ENCODE measurements at places on chromosomes 6 and 20. TPM values are rescaled to one million over a fixed set of nuclear protein-coding genes. Genes with fewer than 3 reads are reported as not detected.
A peak's percentile ranks its signal among the peaks of the same experiment; 100 is the strongest.

Gene VGLL2
- total RNA-seq = not detected

Gene SYCP2
- total RNA-seq = 4.2 TPM

Gene ZNF133
- total RNA-seq = 17.3 TPM

Gene ULBP1
- 0.21 TPM for total RNA-seq

Gene ZC2HC1B
- not detected for total RNA-seq

Gene PBOV1
- not detected for total RNA-seq

Gene MMP24
- total RNA-seq = not detected

Gene CST7
- total RNA-seq = not detected

Gene ARG1
- total RNA-seq = not detected

Gene TCP11
- total RNA-seq = 0.84 TPM

Gene MEP1A
- not detected for total RNA-seq

Gene EPPIN
- not detected for total RNA-seq

Gene CRISP3
- not detected for total RNA-seq

Gene TNNC2
- total RNA-seq = 2.3 TPM

DNA sequence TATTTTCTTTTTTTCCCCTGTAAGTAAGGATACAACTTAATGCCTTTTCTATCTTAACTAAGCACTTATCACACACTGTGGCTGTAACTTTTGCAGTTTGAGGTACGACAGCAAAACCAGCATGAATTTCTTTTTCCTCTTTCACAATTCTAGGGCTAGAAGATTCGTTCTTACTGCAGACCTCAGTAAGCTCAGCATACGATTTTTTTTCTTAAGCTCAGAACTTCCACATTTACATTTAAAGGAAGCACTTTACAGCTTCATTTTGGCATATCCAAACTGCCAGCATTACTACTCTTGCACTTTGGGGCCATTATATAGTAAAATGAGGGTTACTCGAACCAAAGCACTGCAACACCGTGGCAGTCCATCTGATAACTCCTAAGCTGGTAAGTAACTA is 889 bp upstream of the CHMP4B start:
- DNase-seq = no peak

DNA sequence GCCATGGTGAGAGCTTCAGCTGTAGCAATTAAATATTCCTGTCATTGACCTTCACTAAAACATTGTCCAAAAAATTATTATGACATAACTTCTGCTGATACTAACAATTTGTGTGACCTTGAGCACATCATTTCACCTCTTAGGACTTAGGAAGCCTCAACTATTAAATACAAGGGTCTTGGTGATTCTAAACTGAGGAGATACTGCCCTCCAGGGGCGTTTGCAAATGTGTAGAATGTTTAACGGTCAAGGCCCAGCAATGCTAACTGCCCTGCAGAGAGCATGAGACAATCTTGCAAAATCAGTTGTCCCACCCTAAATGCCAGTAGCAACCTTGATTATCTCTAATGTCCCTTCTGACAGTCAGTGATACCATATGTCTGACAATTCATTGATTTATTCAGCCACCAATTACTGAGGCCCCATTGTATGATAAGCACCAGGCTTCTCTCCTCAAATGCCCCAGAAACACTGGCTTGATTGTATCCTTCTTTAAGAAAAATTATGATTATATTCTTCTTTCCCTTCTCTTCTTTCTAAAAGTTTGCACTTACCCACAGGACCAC is 284.1 kb upstream of the PLN start:
- no peak for DNase-seq

DNA sequence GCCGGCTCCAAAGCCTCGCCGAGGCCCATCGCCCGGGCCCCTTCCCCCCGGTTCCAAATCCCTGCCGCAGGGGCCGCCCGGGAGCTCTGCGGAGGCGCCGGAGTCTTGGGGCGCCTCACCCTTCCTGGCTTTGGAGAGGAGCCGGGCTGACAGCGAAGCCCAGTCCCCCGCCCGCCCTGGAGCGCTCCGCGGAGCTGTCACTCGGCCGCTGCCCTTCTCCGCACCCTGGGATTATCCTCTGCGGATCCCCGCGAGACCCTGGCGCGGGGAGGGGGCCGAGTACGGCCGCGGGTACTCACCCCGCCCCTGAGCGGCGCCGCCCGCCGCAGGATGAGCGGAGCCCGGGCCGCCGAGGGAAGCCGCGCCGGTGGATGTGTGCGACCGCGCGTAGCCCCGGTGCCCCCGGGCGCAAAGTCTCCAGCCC is 343 bp downstream of the SNAP91 start:
- no peak for DNase-seq

DNA sequence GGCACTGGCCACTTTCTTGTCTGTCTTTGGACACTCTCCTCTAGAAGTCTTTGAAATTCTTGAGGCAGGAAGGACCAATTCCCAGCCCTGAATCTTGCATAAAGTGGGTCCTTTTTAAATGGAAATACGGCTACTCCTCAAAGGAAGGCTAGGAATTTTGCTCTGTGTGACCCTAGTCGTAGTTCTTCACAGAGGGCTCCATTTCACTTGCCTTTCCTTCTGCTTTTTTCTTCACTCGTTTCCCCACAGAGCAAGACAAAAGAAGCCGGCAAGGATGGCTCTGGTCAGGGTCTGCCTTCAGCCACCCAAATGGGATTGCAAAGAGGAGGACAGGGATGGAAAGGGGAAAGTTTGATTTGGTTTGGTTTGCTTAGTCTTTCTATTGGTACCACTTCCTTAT is 25.8 kb downstream of the HLA-E start:
- no peak for DNase-seq

GRCh38 chr6:103516336-103516735 is 1343.4 kb downstream of the HACE1 start:
- no peak for DNase-seq

GRCh38 chr6:15400572-15401004 is 154.7 kb downstream of the JARID2 start:
- peak; percentile 26 for DNase-seq

DNA sequence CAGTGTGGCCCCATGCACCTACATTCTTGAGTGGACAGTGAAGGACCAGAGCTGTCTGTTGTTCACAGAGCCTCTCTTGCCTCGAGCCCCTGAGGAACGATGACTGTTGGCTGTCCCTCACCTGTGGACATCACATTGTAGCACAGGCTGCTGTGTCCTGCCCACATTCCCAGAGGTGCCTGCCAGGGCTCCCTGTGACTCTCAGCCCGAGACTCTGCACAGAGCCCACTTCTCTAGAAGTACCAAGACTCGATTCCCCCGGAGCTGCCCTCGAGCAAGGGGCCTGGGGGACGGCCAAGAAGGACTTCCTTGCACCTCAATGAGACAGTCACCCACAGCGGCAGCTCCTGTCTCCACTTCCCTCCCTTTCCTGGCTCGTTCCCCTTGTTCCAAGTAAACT is 28.6 kb upstream of the DLGAP4 start:
- no peak for DNase-seq

GRCh38 chr6:15391500-15391899 is 145.6 kb downstream of the JARID2 start:
- DNase-seq = no peak

- DNase-seq = no peak
These were observed 61.5 kb upstream of the FKBP1C start for GRCh38 chr6:63149730-63150129.

- no peak for DNase-seq
These were observed 604.5 kb downstream of the DOK5 start for GRCh38 chr20:55079917-55080316.

DNA sequence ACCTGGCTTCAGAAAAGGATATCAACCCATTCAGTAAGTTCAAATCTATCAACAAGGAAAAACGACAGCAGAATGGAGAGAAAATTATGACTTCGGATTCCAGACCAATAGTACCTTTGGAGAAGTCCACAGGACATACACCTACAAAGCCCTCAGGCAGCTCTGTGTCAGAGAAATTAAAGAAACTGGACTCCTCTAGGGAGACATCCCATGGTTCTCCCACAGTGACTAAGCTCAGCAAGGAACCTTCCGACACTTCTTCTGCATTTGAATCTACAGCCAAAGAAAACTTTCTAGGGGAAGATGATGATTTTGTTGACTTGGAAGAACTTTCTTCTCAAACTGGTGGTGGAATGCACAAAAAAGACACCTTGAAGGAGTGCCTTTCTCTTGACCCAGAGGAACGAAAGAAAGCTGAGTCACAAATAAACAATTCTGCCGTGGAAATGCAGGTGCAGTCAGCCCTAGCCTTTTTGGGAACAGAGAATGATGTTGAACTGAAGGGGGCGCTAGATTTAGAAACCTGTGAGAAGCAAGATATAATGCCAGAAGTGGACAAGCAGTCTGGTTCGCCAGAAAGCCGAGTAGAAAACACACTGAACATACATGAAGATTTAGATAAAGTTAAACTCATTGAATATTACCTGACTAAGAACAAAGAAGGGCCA is 67.4 kb upstream of the HINT3 start:
- DNase-seq = no peak

DNA sequence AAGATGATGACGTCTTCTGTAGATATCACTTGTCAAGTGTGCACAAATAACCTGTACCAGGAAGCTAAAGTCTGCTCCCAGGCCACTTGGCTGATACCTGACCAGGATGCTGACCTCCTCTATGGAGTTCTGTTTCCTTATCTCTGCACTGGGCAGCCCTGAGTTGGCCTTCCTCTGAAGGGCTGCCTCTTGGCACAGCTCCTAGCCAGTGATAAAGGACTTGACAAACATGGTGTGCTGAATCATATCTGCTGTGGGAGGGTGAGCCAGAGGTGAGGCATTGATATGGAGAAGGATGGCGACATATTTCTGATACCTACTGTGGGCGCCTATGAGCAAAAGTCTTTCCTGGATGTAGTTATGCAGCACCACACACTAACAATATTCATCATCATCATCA is 32.8 kb upstream of the FOXA2 start:
- no peak for DNase-seq

- DNase-seq = no peak
These were observed 97.2 kb upstream of the HDAC2 start for GRCh38 chr6:114068116-114068515.

DNA sequence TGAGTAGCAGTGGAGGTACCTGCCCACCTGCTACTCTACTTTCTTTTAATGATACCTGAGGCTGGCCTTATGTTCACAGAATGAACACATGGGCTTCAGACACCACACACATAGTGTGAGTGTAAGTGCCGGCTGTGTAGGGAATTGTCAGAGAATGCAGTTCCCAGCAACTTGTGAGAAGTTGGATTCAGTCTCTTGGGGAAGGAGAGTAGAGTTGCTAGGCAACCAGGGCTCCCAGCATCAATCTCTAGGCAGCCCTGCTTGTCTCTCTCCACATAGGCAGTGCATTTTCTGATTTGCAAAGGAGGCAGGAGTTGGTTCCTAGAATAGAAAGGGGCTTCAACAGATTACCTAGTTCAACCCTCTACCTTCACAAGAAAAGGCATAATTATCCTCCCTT is 74.1 kb downstream of the BFSP1 start:
- no peak for DNase-seq

DNA sequence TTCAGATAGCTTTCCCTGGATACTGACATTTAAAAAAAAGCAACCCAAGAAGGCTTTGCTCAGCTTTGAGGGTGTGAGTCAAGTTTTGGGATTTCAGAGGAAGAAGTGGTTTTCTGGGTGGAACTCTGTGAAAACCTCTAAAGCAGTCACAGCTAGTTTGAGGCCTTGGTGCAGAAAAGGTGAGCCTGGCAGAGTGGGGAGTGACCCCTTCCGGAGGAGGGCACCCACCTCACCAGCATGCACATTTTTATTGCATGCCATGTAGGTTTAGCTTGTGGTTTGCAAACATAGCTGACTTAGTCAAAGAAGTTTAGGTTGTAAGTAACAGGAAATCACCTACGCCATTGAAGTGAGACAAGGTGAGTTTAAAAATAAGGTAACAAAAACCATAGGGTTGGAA is 146.8 kb upstream of the PMEPA1 start:
- no peak for DNase-seq

- DNase-seq = peak; percentile 8
These were observed 417 bp downstream of the VAPB start for GRCh38 chr20:58389324-58389967.

DNA sequence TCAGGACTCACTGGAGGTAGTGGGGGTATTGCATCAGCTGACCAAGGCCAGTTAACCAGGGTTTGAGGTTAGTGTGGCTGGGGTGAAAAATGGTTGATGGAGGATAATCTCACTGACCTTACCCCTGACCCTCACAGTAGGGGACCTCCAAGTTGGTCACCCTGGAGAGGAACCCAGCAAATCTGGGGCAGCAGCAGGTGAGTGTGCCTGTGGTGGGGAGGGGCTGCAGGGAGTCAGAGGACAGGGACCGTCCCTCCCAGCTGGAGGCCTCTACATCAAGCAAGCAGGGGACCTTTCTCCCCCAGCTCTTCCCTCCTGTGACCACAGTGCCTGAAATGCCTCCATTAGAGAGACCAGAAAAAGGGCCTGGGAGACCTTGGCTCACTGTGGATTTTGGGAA is 49.1 kb upstream of the ZNF337 start:
- no peak for DNase-seq

DNA sequence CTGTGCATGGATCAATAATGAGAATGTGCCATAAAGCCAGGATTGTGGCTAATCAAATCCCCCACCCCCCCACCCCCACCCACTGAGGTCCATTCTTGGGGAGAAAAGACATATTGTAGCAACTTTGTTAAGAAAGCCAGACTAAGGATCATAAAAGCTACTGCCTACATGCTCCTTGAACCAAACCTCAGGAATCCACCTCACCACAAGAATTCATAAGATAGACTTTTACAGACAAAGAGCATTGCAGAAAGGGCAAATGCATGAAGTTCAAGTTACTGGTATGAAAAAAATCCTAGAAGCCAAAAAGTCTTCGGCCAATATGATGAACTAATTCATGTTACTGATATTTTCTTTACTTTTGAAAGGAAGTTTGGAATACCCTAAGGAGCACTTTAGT is 187.9 kb upstream of the ARID1B start:
- no peak for DNase-seq

GRCh38 chr6:29917857-29918256 is 24.5 kb upstream of the HLA-A start:
- DNase-seq = no peak

GRCh38 chr6:116012471-116012949 is 48.2 kb downstream of the FRK start:
- no peak for DNase-seq

GRCh38 chr6:125124049-125124669 is 29.4 kb upstream of the TPD52L1 start:
- DNase-seq = no peak

DNA sequence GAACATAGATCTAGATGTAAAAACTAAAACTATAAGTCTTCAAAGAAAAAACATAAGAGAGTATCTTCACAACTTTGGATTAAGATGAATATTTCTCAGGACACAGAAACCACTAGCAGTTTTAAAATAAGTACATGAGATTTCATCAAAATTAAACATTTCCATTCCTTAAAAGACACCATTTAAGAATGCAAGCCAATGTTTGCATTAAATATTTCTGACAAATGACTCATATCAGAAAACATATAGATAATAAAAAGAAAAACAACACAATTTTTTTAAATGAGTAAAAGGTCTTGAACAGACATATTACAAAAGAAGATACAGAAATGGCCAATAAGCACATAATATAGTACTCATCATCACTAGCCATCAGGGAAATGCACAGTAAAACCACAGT is 59.7 kb downstream of the COL21A1 start:
- no peak for DNase-seq

DNA sequence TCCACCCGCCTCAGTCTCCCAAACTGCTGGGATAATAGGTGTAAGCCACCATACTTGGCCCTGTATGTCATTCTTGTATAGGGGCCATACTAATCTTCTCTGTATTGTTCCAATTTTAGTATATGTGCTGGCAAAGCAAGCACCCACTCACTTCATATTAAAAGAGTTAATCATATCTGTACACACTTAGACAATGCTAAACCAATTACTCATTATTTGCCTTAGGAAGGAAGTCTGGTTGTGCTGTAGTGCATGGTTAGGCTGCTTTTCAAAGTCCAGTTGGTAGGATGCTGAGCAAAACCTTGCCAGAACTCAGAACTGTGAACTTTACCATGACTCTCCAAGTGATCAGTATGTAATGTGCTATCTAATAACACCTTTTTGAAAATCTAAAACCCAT is 88.6 kb downstream of the LIN28B start:
- DNase-seq = no peak
